PC-3 (cell line): ENCODE measurements at places on chromosomes 7 and 10. TPM values are rescaled to one million over a fixed set of nuclear protein-coding genes. Genes with fewer than 3 reads are reported as not detected.
A peak's percentile ranks its signal among the peaks of the same experiment; 100 is the strongest.

DNA sequence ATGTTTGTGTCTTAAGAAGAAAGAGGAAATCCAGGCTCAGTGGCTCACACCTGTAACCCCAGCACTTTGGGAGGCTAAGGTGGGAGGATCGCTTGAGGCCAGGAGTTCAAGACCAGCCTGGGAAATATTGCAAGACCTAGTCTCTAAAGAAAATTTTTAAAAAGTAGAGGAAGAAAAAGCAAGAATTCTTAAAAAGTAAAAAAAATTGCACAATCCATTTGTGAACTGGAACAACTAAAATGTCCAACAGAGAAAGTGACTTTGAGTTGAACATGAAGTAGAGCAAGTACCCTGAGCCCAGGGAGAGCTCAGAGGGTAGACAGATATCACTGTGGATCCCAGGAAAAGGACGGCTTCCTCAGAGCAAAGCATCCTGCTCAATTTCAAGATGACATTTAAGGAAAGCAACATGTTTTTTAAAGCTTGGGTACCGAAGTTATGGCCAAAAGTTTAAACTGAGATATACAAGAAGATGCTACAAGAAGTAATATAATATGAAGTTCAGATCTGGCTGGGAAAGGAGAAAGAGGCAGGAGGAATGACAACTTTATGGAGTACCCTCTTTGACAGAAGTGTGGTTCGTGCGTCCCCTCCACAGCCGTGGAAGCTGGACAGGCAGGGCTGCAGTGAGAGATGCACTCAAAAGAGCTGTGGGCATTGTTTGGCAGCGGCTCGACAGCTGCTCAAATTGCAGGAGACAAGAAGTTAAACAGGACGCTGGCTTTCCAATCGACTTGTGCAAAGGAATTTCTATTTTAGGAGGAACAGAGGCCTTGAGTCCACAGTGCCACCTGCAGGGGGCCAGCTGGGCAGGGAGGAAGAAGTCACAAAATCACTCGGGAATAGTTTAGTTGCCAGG is 201.3 kb downstream of the JCAD start:
- peak; percentile 81 for DNase-seq

The BRAF gene
- 15.2 and 15.7 TPM in 2 replicates for total RNA-seq

The GDF2 gene
- total RNA-seq: not detected in 2 replicates

The CFAP70 gene
- 0.73 and 0.92 TPM in 2 replicates for total RNA-seq

DNA sequence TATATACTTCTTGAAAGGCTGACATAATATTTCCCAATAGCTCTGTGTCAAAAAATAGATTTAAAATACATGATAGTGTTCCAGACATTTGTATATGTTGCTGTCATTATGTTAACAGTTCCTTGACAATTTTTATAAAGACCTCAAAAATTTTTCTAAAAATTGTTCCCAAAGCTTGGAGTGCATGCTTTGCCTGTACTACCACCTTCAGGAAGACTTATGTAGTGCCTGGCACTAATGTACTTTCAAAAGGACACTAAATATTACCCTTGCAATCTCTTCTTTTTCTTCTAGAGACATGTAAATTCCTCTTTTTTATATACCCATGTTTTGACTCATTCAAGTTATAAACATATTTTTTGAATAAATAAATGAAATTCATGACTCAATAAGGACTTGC is 48.0 kb upstream of the SP8 start:
- DNase-seq: peak; percentile 15

DNA sequence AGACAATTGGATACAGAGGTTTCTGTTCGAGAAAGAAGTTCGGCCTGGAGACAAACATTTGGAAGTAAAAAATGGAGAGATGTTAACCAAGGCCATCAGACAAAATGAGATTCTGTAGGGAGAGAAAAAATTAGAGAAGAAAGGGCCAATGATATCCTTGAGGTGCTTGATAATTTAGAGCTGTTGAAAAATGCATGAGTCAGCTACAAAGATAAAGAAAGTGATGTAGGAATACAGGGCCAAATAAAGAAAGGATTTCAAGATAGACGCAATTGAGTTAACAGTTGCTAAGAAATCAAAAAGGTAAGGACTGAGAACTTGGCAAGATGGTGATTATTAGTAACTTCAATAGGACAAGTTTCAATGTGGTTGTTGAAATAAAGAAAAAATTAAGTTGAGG is 384.2 kb upstream of the SEMA3A start:
- no peak for DNase-seq

The TMEM130 gene
- not detected in 2 replicates for total RNA-seq
